ENCODE measurements at places on chromosomes 2 and 18.

DNA sequence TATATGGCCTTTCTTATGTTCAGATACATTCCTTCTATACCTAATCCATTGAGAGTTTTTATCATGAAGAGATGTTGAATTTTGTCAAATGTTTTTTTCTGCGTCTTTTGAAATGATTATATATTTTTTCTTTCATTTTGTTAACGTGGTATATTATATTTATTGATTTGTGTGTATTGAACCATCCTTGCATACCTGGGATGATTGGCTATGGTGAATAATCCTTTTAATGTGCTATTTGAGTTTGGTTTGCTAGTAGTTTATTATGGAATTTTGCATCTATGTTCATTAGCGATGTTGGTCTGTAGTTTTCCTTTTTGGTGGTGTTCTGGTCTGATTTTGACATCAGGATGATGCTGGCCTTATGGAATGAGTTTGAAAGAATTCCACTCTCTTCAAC, 11.8 kb downstream of the IL36G start:
- no peak for DNase-seq

DNA sequence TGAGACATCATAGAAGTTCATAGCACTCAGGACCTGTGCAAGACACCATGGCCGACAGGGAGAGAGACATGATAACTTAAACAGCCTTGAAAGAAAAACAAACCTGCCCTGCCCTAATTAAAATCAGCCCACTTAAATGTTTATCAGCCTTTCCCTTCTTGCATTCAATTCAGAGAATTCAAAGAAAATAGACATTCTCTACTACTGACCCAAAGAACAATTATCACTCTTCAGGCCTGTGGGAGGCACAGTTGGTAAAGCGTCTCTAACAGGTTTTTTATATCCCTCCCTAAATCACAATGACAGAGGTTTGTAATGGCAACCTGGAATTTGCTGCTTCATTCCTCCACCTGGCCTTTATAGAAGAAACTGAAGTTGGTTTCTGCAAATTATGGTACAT, 1.7 kb downstream of the CDK15 start:
- no peak for DNase-seq

- no peak for DNase-seq
Observed at GRCh38 chr2:85053802-85054201, 79.4 kb upstream of the TCF7L1 start.

DNA sequence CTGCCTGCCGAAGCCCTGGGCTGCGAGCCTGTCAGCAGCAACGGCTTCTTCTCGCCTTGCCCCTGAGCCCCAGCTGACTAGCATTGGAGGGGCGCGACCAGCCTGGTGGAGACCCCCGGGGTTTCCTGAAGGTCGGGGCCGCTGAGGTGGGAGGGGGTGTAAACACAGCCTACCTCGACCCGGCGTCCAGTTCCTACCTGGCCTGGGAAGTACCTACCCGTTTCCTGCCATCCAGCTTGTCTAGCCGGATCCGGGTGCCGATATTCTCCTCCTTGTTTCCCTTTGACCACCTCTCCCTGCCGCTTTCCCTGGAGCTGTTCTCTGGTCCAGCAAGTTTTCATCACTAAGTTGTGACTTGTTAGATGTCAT, 511 bp downstream of the MOB4 start:
- no peak for DNase-seq

DNA sequence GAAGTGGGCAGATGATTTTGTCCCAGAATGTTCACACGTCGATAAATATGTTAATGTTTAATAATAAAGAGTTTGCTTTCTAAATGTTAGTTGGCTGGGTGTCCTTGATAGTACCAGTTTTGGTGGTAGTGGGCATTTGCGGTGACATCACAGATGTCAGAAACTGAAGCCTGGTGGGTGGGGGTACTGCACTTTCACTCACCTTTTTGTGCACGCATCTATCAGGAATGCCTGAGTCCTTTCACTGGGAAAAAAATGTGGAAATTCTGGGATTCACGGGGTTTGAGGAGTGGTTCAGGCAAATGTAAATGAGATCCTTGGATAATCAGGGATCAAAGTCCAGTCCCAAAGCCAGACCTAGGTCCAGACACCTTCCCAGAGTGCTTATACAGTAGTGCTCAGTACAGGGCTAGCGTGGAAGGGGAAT, 3.2 kb downstream of the EPAS1 start:
- no peak for DNase-seq

- no peak for DNase-seq
Observed at GRCh38 chr2:175744000-175744399, 258.1 kb downstream of the LNPK start.

GRCh38 chr2:120486441-120486840, 140.5 kb downstream of the INHBB start:
- DNase-seq: no peak

DNA sequence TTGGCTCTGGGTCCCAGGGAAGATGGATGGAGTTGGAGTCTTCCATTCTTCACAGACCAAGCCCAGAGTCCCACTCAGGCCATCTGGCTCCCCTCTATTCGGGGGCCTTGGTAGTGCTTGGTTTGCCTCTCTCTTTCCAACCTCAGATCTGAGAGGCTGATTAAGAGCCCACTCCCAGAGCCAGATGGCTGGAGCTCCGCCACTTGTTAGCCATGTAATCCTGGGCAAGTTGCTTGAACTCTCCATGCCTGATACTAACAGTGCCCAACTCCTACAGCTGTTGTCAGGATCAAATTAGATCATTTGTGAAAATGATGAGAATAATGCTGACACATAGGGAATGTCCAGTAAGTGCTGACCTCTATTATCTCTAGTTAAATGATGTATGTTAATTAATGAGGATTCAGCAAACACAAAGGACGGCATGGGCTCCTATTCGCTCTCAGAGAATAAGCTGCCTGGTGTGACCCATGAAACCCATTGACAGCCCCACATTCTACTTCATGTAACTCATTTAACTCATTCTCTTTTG, 46.6 kb upstream of the SLC14A1 start:
- no peak for DNase-seq

GRCh38 chr2:180979749-180980105, 678 bp upstream of the UBE2E3 start:
- DNase-seq: no peak

GRCh38 chr2:33531549-33532059, 55.2 kb downstream of the RASGRP3 start:
- no peak for DNase-seq

DNA sequence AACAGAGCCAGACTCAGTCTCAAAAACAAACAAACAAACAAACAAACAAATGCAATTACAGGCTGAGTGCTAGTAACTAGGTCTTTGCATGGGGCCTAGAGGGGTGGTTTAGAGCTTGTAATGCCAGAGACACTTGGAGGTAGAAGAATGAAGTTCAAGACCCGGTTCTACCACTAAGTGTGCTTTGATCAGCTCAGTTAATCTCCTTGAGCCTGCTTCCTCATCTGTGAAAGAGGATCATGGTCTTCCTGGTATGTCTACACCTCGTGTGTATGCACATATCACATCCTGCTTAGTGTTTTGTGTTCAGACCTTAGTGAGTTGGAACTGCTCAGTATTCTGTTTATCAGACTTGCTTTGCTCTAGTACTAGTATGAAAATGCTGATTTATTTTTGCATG, 4.8 kb upstream of the ATP6V1C2 start:
- no peak for DNase-seq

DNA sequence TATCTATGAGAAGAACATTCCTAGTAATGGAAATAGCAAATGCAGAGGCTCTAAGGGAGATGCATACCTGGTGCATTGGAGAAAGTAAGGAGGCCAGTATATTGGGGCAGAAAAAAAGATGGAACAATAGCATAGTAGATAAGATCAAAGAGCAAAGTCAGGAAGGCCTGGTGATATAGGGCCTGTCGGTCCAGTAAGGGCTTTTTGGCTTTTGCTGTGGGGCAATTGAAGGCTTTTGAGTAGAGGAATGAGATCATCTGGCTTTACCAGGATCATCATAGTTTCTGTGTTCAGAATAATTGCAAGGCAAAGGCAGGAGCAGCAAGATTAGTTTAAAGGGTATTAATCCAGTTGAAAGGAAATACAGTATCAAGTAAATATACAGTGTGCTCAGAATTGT, 111.8 kb downstream of the EHBP1 start:
- DNase-seq: no peak

DNA sequence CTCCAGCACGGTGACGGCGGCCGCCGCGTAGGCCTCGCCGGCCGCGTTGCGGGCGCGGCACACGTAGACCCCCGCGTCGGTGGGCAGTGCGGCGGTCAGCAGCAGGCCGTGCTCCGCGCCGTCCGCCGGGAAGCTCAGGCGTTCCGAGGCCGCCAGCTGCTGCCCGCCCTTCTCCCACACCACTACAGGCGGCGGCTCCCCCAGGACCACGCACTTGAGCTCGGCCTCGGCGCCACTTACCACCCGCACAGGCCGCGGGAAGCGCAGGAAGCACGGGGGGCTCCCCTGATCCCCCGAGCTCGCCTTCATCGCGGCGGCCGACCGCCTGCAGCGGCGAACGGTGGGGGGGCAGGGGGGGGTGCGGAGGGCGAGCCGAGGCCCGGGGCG, 422 bp downstream of the OBSL1 start:
- DNase-seq: no peak

GRCh38 chr18:27136208-27136535, 48.9 kb downstream of the CHST9 start:
- DNase-seq: no peak

GRCh38 chr18:44238454-44238853, 442.2 kb upstream of the SETBP1 start:
- no peak for DNase-seq

- DNase-seq: no peak
Observed at GRCh38 chr2:240742602-240743095, 51.0 kb downstream of the AQP12A start.

GRCh38 chr2:208099682-208100470, 24.4 kb downstream of the CRYGD start:
- no peak for DNase-seq

DNA sequence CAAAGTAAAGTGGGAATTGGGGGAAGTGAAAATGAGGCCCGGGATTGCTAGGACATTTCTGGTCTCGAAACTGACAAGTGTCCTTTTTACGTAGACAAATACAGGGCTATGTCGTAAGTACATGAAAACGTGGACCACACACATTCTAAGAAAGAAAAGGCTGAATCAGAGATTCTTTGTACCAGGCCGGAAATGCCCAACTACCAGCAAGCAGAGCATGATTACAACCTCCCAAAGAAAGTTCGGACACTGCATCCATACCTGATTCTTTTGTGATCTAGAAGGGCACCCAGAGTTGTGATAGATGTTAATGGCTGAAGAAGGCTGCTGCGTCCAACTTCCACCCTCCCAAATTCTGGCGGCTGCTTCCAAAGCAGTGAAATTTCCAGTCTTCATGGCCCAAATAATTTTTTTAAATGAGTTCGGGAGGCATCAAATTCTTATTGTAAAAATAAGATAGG, 1.7 kb downstream of the RBMS1 start:
- no peak for DNase-seq

- no peak for DNase-seq
Observed at GRCh38 chr18:3599861-3600260, 149.9 kb downstream of the TGIF1 start.

DNA sequence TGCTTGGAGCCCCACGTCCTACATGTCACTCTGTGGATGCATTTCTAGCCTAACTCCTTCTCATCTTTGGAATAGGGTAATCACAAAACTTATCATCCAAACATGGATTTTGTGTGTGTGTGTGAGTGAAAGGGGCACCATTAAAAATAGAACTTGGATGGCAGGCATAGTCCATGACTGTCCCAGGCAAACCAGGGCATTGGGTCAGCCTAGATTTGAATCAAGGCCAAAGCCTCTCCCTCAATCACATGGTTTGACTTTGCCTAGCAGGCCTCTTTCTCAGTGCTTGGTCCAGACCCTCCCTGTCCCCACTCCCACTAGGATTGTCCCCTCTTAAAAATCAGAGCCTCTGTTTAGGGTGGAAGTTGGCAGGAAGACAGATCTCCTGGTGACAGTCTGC, 67.4 kb upstream of the BCL2L11 start:
- DNase-seq: no peak

- no peak for DNase-seq
Observed at GRCh38 chr18:12492907-12493306, 85.2 kb downstream of the PRELID3A start.

DNA sequence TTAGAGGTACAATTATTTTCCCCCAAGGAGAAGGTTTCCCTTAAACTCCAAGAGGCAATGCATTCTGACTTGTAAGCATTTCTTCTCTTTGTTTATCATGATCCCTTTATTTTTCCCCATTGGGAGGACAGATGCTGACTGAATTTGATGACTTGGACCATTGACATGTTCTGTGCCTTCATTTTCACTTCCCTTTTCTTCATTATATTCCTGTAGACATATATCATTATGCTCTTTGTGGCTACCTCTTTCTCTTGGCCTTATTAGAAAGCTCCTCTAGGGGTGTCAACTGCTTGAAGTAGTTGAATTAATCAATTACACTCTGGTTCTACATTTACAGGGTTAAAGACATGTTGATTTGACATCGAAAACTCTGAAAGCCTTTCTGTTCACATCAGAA, 330.0 kb upstream of the DCC start:
- no peak for DNase-seq

GRCh38 chr18:13542520-13542847, 183.9 kb downstream of the FAM210A start:
- DNase-seq: no peak

GRCh38 chr2:46652514-46653170, 173.3 kb downstream of the TMEM247 start:
- no peak for DNase-seq

- DNase-seq: no peak
Observed at GRCh38 chr2:23843051-23843976, 83.6 kb downstream of the ATAD2B start.

DNA sequence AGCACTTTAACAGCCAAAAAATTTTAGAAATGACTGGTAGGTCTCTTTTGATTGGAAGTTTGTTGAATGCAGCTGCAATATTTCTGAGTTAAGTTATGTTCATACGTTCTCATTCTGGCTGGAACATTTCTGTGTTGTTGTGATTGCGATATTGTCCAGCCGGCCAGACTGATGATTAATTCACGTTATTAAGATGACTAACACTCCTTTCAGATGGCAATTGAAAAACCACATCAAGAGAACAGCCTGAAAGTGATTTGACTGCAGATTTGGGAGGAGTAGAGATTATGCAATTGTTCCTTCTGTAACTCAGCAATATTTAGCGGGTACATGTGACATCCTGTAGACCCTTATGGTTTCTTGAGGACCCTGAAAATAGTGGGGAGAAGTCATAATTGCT, 133.7 kb downstream of the FBXO15 start:
- DNase-seq: no peak

GRCh38 chr2:44942304-44943030, 965 bp downstream of the SIX3 start:
- DNase-seq: no peak

GRCh38 chr2:53780056-53780455, 6.7 kb downstream of the ASB3 start:
- DNase-seq: no peak

- DNase-seq: no peak
Observed at GRCh38 chr18:10518595-10519255, 7.1 kb upstream of the NAPG start.

DNA sequence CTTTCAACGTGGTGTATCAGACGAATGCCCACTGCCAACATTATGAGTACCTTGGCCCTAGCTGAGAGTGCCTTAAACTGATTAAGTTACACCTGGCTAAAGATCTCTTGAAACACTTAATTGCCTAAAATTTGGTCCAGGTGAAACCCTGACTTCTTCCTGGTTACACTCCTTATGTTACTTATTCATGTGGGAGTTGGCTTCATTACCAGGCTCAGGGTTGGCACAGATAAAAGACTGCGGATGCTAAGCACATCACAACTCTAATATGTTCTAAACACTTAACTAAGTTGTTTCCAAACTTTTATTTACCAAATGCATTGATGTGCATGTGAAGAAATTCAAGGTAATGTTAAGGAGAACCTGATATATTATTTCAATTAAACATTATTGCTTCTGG, 298.9 kb downstream of the TCF4 start:
- DNase-seq: no peak

- no peak for DNase-seq
Observed at GRCh38 chr2:144237830-144238627, 281.9 kb downstream of the ZEB2 start.

Data from stimulated activated CD8-positive, alpha-beta memory T cell treated with anti-CD3 and anti-CD28 coated beads, Interleukin-7, amount 100 ng/mL, for 48 hours (primary cell).